Stimulated activated CD8-positive, alpha-beta memory T cell treated with anti-CD3 and anti-CD28 coated beads, Interleukin-4, amount 100 ng/mL, for 24 hours (primary cell): ENCODE measurements at places on chromosomes 6 and 20.

- DNase-seq: no peak
These were observed 260.5 kb upstream of the EPHA7 start for GRCh38 chr6:93679836-93680235.

GRCh38 chr6:47581591-47581990 is 104.0 kb downstream of the CD2AP start:
- no peak for DNase-seq

DNA sequence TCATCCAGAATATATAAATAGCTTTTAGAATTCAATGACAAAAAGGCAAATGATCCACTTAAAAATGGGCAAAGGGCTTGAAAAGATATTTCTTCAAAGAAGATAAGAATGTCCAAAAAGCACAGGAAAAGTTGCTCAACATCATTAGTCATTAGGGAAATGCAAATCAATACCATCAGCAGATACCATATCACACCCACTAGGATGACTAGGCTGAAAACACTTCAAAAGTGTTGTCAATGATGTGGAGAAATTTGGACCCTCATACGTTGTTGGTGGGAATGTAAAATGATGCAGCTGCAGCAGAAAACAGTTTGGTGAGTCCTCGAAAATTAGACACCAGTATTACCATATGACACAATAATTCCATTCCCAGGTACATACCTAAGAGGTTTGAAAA is 303.6 kb upstream of the SLC35B3 start:
- no peak for DNase-seq

DNA sequence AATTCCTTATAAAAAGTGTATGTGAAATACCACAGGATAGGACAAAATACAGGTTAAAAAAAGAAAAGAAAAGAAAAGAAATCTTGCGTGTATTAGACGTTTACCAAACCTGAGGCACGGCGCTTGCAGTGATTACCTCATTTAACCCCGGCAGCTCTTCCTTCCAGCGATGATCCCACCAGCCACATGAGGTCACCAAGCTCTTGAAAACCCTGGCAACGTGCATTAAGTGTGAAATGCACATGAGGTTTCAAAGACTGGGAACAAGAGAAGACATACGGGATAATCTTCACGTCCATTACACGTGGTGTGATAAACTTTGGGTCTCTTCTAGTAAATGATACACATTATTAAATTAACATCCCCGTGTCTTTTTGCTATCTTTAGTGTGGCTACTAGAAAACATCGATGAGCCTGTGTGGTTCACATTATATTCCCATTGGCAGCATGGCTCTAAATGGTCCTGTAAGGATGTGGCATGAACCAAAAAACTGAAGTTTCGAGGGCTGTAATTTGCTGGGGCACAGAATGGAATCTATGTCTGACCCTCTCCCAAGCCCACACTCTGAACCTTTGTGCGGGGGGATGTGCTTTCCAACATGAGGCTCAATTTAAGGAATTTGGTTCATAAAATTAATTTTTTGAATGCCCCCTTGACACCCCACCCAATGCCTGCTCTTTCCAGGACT is 59.2 kb upstream of the THBS2 start:
- DNase-seq: no peak

GRCh38 chr20:39607141-39607540 is 645.0 kb downstream of the DHX35 start:
- no peak for DNase-seq
